ENCODE measurements at places on chromosomes 6 and 20. TPM values are rescaled to one million over a fixed set of nuclear protein-coding genes. Genes with fewer than 3 reads are reported as not detected.

MDFI gene
- not detected for total RNA-seq

SCRT2 gene
- total RNA-seq: not detected

PNLDC1 gene
- total RNA-seq: 0.11 TPM

F13A1 gene
- 0.78 TPM for total RNA-seq

GSTA3 gene
- not detected for total RNA-seq

C6orf47 gene
- total RNA-seq: 35.6 TPM

RAB44 gene
- total RNA-seq: not detected

NUDT3 gene
- total RNA-seq: 33.7 TPM

KCNK16 gene
- total RNA-seq: not detected

RGS17 gene
- total RNA-seq: not detected

PRICKLE4 gene
- total RNA-seq: 2.8 TPM

SLC16A10 gene
- total RNA-seq: 1.6 TPM

CCN6 gene
- total RNA-seq: not detected

SIRPD gene
- not detected for total RNA-seq

TINAG gene
- not detected for total RNA-seq

SLC12A5 gene
- total RNA-seq: not detected

GHRH gene
- not detected for total RNA-seq

FAM50B gene
- 0.48 TPM for total RNA-seq

CST2 gene
- not detected for total RNA-seq

RNF182 gene
- not detected for total RNA-seq

TIAM2 gene
- total RNA-seq: 4.4 TPM

TBXT gene
- 11.3 TPM for total RNA-seq

KHDC1L gene
- 5.8 TPM for total RNA-seq

HLA-DQA2 gene
- 66.5 TPM for total RNA-seq

ARMC12 gene
- 0.60 TPM for total RNA-seq

LCA5 gene
- total RNA-seq: not detected

B3GAT2 gene
- not detected for total RNA-seq

ASIP gene
- total RNA-seq: not detected

MLN gene
- total RNA-seq: not detected

OR2B6 gene
- not detected for total RNA-seq

DDX43 gene
- total RNA-seq: not detected

TAGAP gene
- total RNA-seq: 16.2 TPM

OXT gene
- not detected for total RNA-seq

Data from Karpas-422 (cell line).